Fibroblast of skin of abdomen (primary cell): ENCODE measurements at places on chromosomes 6 and 20.
A peak's percentile ranks its signal among the peaks of the same experiment; 100 is the strongest.

GRCh38 chr6:42393339-42393738 is 58.4 kb downstream of the TRERF1 start:
- DNase-seq = no peak

- no peak for DNase-seq
Measured at GRCh38 chr6:15027472-15027871, 218.4 kb upstream of the JARID2 start.

GRCh38 chr6:62974452-62974851 is 236.8 kb upstream of the FKBP1C start:
- DNase-seq = no peak

DNA sequence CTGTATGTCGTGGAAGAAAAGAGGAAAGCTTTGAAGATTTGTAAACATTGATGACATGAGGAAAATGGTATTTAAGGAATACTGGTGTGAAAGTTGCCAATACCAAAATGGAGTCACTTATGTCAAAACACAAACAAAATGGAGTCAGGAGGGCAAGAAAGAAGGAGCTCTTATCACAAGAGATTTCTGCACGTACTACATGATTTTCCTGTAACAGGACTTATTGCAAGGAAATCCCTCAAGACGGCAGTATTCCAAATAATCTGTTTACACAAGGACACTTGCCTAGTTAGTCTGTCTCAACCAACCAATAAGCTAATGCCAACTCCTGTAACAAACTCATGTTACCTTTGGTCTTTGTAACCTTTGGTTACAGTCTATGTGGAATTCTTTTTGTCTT is 29.8 kb downstream of the SLC2A12 start:
- no peak for DNase-seq

- no peak for DNase-seq
Measured at GRCh38 chr6:36717871-36718540, 20.4 kb downstream of the RAB44 start.

DNA sequence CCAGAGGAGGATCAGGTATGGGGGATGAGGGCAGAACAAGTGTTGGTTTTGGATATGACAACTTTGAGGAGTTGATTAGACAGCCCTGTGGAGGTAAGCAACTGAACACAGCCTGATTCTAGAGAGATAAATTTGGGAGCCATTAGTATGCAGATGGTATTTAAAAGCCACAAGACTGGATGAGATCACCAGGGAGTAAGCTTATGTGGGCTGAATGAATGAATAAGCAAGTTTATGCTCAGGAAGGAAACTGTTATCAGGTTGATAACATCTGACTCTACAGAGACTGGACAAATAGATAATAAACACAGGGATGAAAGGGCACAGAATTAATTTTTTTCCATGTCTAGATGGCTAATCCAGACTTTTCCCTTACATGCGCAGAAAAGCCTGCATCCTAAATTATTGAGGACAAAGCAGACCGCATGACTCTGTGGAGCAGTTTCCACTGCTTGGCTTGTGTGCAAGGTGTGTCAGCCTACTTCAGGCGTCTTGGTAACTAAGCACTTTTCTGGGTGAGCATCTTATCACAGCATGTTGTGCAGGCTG is 150.6 kb downstream of the GJA10 start:
- peak; percentile 77 for DNase-seq

DNA sequence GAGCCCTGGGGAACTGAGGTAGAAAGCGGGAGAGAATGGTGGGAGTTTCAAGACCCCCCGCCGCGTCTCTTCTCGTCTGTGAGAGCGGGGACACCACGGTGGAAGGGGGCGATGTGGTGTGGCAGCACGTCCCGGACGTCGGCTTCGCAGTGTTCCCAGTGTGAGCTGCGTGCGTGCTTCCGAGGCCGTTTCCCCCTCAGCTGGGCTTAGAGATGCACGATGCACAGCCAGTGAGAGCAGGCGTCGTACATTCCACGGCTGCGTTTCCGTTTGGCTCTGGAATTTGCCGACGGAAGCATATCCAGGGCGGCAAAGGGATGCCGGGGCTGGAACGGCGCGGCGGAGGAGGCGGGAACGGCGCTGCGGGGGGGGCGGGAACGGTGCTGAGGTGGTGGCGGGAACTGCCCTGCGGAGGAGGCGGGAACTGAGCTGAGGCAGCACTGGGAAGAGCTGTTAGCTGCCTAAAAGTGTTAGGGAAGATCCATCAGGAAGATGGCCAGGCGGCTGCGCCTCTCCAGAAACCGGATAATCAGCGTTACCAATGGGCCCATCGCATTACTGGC is 37.7 kb downstream of the KIF25 start:
- DNase-seq = peak; percentile 88

GRCh38 chr20:43909720-43910119 is 4.9 kb upstream of the TOX2 start:
- DNase-seq = no peak

DNA sequence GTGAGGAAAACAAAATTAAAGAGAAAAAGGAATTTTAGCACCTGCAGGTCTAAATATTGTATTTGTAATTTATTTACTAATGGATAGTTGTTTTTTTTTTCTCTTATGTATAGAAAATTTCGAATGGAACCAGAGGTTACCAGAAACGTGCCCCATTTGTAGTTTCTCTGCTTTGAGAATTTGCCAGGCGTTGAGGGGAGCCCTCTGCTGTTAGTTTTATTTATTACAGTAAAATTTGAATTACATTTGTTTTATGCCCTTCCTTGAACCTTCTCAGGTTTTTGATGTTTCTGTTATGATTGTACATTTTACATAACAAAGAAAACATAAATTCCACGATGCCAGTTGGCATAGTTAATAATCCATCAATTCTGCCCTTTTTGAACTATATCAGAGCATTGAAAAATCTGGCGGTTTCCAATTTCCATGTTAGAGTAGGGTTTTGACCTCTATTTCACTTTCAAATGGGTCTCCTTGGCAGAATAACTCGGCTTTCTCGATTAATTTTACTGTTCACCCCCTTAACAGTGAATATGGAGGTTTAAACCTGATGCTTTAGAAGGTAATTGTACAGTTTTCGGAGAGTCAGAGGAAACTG is 35.1 kb upstream of the RFPL4B start:
- DNase-seq = peak; percentile 31

GRCh38 chr20:50409495-50409894 is 100.7 kb upstream of the PTPN1 start:
- no peak for DNase-seq

GRCh38 chr6:63904650-63905248 is 269.1 kb downstream of the PHF3 start:
- DNase-seq = peak; percentile 94

DNA sequence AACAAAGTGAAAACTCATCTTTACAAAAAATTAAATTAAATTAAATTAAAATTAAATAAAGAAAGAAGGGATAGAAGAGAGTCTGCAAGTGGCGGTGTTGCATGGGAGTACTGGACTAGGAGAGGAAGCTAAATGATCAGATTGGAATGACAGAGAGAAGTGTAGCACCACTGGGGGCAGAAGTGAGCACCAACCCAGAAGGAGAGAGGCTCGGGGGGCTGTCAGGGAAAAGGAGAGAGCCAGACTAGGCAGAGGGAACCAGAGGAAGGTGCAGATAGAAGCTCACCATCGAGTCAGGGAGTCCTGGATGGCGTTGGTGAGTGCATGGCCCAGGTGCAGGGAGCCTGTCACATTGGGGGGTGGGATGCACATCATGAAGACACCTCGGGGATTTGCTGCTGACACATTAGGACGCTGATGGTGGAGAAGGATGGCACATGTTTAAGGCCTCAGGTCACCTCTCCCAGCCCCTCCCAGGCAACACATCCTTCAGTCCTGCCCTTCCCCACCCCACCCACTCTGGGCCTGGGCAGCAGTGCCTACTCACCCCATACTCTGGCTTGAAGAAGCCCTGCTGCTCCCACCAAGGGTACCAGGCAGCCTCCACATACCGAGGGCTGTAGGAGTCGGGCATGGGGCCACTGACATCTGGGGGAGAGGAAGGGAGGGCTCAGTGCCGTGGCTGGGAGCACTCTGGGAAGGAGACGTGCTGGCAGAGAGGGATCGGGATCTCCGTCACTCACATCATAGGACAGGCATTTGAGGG is 4.0 kb downstream of the VARS1 start:
- peak; percentile 46 for DNase-seq

- peak; percentile 36 for DNase-seq
Measured at GRCh38 chr6:89368107-89368506, 15.6 kb upstream of the UBE2J1 start.

GRCh38 chr20:63697357-63697867 is 960 bp downstream of the TNFRSF6B start:
- DNase-seq = no peak

DNA sequence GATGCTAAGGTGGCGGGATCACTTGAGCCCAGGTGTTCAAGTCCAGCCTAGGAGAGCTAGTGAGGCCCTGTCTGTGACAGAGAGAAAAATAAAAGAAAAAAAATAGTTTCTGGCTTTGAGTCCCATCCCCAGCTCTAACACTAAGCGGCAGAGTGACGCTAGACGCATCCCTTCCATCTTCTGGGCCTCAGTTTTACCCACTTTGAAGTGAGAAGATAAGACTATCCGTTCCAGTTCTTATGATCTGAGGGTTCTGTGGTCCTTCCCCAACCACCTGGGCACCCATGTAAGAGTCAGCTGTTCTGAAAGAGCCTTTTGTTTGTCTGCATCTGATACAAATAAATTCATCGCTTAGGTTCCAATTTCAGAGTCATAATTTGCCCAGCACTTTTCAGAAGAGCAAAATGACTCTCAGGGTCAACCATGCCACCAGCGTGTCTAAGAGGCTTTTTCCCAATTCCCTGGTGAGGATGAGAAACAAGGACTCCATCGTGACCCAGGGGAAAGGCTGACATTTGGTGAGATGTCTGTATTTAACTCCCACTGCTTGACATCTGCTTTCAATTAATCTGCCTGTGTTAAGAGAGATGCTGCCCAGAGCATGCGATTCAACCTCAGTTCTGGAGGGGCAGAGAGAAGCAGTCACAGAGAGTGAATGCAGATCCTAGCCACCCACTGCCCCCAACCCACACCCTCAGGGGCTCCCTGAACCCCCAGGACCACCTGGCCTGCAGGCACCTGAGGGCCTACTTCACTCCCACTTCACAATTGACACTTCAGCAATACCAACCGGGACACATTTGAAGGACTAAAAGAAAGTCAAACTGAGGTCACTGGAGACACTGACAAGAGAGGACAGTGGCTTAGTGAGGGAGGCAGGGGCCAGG is 131.6 kb upstream of the TOP1 start:
- DNase-seq = peak; percentile 67

DNA sequence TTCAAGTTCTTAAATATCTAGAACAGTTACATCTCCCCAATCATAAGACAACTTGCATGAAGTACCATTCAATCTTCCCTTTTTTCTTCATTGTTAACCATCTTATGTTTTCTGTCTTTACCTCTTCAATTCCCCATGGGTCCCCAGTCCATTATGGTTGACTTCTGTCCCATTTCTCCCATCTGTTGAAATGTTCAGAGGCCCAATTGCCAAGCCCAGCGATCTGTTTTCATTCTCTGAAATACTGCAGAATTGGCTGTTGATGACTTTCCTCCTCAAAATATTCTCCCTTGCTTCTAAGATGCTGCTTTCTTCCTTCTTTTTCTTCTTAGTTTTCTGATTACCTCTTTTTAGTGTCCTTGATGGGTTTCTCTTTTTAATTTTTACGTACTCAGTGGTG is 26.0 kb downstream of the DSTN start:
- DNase-seq = no peak

GRCh38 chr6:290111-290922 is 2.0 kb upstream of the DUSP22 start:
- DNase-seq = no peak

DNA sequence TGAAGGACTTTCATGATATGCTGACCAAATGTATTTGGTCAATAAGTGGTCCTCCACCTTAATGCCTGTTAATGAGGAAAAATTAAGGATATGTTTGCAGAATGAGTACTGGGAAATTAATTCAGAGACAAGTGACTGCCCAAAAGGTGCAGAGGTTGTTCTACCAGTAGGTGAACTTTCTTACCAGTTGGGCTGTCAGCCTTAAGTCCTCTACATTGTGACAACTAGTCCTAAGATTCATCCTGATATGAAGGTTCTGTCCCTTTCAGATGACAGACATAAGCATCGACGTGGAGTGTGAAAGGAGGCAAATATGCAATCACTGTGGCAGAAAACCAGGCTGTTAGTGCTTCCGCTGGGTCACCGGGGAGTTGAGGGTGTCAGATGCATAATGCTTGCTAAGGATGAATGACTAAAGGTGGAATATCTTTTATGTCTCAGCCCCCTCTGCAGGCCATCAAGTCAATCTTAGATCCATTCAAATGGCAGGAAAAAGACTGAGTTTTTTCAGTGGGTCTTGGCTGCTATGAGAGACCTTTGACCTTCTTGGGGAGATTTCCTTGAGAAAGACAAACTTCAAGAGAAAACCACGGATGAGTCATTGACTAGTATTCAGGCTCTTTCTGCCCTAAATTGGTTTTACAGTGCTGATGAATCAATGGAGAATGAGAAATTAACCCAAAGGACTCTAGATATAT is 226.0 kb downstream of the TPBG start:
- DNase-seq = peak; percentile 92

DNA sequence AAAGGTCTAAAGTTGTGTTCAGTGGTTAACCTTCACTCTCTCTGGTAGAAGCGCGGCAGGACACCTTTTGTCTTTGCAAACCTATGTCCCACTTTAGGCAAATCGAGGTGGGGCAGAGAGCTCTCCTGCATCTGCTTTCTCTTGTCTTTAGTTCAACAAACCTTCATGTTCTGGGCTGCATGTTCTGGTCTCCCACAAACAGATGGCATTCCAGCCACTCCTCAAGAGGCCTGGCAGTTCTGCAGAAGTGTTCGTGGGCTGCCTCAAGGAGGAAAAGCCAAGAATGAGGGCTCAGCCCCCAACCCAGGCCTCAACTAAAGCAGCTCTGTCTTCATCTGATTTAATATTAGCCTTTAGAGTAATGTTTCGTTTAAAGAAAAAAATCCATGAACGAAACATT is 82.2 kb downstream of the SOD2 start:
- no peak for DNase-seq

- DNase-seq = no peak
Measured at GRCh38 chr6:31125162-31125561, 4.9 kb upstream of the CDSN start.

- DNase-seq = no peak
Measured at GRCh38 chr6:131821010-131821807, 13.4 kb downstream of the ENPP1 start.

DNA sequence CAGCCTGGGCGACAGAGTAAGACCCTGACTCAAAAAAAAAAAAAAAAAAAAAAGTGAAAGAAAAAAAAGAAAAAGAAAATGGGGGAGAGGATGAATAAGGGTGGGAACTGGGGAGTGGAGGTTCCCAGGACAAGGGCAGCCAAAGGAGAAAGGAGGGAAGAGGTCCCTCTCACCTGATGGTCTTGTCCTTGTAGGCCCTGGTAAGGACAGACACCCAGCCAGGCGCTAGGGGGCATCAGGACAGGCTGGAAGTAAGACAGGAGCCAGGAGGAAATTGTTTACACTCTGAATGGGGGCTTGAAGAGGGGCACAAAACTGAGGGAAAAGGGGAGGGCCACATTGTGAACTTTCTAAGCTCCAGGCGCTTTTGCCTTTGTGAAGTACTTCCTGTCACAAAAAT is 2.3 kb upstream of the ALDH5A1 start:
- DNase-seq = no peak

DNA sequence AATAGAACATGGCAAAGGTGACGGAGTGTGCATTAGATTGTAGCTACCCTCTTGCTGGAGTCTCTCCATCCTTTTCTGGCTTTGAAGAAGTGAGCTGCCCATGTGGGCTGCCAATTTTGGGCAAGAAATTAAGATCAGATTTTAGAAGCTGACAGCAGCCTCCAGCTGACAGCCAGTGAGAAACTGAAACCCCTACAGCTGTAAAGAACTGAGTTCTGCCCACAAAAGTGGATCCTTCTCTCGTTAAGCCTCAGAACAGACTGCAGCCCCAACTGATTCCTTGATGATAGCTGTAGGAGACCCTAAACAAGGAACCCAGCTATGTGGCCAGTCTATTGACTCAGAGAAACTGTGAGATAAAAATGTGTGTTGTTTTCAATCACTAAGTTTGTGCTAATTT is 134.1 kb downstream of the CD109 start:
- DNase-seq = no peak
